Activated CD8-positive, alpha-beta memory T cell treated with anti-CD3 and anti-CD28 coated beads for 1 hour (primary cell): ENCODE measurements at places on chromosomes 7 and 10.

- DNase-seq, result no peak
Observed at GRCh38 chr7:94374231-94374630, 20.5 kb upstream of the COL1A2 start.

DNA sequence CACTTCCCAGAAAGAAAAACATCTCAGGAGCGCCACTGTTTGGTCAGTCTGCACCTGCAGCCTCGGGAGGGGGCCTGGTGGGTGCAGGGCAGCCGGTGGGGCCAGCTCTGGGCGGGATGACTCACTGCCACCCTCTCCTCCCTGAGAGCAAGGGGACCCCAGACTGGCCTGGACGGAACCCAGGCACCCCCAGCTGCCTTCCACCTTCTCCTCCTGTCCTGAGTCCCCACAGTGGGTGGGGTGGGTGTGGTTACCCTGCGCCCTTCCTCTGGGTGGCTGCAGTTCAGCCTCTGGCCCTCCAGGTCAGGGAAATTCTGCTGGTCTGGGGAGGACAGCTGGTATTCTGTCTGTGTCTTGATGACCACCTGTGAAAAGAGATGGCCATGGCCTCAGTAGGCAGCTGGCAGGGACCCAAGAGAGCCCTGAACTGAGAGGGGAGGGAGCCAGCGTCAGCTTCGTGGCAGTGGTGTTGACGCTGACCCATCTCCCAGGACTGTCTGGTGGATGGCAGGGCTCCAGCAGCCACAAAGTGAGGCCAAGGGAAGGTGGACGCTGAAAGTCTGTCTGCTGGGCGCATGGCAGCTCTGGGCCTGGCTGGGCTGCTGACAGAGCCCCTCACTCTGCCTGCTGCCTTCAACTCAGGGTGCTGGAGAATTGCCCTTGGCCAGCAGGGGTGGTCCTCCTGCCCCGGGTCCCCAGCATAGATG is 8.9 kb downstream of the CALY start:
- no peak for DNase-seq

DNA sequence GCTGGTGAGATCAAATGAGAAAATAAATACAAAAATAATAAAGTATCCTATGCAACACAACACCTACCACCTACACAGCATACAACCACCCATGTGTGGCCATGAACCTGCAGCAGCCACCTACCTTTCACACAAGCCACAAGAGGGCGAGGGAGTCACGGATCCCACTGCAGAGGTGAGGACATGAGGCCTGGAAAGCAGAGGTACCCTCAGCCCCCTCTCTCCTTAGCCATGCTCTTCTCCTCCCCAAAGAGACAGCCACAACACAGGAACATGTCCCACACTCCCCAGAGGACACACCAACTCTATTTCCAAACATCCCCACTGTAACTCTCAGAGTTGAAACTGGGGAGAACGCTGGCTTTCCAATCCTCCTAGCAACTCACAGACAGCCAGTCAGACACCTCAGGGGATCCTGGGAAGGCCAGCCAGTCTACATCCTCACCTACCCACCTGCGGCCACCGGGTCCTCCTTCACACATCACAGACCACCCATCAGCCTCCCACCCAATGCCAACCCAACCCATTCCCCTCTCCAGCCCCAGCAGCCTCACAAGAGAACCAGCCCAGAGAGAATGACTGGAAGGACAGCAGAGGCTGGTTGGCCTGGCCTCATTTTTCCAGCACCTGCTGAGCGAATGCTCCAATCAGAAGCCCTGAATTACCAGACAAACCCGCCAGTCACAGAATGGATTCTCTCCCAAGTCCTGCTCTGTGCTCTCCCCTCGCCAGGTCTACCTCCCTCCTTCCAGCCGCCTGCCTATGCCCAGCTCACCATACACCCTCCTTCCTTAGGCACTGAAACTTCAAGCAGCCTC is 18.4 kb downstream of the DLG5 start:
- no peak for DNase-seq

DNA sequence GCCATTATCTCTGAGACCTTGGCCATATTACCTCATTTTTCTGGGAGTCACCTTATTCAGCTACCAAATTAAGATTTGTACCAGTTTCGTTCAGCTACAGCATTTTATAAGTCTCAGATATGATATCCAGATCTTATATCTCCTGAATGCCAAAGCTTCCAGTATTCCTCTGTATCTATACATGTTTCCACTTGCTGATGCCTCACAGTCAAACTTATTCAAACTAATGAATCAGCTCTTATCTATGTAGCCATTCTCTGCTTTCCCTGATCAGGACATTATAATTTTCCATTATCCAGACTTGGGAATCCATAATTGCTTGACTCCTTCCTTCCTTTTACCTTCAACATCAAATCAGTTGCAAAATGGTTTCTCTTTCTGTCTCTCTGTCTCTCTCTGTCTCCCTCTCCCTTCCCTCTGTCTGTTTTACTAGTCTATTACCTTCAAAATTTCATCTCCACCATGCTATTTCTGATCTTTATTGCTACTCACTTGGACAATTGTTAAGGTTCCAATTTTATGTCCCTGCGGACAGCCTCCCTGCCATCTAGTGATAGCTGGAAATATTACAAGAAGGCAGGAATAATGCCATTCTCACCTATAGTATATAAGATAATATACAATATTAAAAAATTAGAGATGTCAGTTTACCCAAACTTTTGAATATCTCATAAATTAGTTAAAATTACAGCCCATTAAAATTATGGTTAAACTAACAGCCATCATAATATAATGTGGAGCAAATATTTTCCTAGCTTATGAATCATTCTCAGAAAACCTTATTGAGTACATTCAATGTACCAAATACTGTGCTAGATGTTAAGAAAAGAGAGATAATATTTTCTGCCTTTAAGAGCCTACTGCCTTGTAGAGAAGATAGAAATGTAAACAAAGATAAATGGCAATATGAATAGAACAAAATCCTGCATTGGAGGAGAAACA is 89.8 kb downstream of the PCLO start:
- no peak for DNase-seq

DNA sequence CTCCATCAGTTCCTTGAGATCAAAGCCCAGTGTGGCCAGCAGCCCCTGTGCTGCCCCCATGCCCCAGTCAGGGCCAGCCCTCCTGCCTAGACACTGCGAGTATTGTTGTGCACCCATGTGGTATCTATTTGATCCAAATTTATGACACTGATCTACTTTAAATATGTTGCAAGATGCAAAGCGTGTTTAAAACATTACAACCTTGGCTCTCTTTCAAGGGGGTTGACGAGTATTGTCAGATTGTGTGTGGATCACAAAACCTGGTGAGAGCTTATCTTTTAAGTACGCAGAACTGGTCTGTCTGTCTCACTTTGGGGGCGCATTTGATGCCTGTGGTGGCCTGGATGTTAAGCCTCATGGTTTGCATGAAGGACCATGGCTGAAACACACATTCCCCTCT is 108.9 kb downstream of the COL13A1 start:
- no peak for DNase-seq

- DNase-seq, result no peak
Observed at GRCh38 chr10:48497780-48498770, 106.8 kb downstream of the ARHGAP22 start.

DNA sequence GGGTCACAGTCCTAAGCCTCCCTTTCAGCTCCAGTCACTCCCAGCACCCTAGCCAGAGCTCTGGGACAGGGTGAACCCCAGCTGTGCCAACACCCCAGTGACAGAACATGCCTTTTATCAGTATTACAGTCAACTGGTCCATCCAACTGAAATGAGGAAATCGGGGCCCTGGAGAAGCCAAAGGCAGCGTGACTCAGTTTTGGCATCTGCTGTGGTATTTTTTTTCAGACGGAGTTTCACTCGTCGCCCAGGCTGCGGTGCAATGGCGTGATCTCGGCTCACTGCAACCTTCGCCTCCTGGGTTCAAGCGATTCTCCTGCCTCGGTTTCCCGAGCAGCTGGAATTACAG is 3.4 kb upstream of the CLDN15 start:
- no peak for DNase-seq

GRCh38 chr7:121442845-121443244 is 46.7 kb upstream of the FAM3C start:
- DNase-seq, result no peak

DNA sequence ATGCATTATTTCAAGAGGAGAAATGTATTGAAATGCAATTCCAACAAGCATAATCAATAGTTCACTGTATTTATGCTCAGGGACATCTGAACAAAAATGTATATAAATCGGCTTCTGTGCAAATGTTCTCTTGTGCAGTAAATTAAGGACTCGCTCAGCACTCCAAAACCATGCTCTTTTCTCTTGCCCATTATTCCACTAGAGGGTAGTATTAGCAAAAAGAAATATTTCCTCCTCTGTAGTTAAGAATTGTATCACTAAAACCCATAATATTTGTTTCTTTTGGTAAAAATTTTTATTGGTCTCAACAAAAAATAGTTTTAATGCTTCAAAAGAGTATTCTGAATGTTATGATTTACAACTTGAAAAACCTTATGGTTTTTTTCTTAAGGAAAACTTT is 803.1 kb downstream of the PCDH15 start:
- no peak for DNase-seq

DNA sequence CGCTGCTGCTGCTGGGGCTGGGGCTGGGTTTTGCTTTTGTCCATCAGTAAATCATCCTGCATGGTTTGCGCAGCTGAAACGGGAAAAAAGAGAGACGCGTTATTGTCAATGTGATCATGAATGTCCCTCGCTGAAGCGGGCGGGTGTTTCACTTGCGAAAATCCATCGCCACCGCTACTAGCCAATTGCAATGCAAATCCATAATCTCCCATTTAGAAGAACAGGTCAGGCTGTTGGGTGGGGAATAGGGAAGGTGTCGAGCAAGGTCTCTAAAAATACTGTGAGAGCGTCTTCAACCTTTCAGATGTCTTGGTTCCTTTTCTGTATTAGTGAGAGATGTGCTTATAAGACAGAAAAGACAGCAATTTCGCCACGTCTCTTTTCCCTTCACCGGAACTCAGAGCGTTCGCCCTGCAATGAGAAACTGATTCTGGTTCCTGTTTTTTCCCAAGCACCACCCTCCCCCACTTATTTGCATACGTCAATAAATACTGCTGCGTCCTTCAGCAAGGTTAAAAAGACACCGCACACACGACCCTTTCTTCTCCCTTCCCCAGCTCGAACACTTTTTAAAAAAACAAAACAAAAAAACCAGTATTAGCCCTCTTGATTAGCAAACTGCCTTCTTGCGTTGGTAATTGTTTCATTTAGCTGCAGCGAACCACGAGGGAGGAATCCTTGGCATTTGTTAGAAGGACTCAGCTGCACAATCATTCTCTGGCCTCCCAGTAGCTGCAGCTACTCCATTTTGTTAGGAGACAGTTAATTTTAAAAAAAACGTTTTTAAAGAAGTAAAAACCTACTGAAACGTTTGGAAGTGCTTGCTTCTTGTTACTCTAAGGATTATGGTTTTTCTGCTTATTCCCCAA is 50.4 kb downstream of the CPEB3 start:
- peak; percentile 2 for DNase-seq

GRCh38 chr10:61541960-61542359 is 88.8 kb upstream of the TMEM26 start:
- no peak for DNase-seq

DNA sequence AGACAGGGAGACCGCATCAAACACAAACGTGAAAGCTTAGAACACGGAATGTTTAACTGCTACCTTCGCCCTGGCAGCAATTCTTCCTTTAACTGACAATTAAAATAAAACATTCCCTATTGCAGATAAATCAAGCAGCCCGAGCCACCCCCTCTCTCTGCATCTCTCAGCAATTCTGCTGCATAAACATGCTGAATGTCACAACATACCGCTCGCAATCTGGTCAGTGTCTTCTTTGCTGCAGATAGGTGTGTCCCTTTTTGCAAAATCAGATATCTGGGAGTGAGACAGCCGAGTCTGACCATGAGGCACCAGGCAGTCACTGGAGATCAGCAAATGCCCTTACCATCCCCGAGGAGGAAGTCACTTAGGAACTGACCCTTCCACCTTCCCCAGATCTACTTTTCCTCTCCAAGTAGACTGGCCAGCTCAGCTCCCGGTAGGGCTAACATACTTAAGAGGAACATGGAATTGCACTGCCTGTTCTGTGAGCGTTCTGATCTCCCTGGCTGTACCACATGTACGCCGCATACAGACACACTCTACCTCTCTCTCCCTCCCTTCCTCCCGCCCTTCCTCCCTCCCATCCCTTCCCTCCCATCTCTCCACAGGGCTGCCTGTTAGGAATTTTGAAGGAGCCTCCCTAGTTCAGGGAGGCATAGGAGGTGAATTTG is at the start of gene FRMD4A:
TSS of gene FRMD4A (minus strand) at position 537 of the 674 bp plus-strand sequence.
- no peak for DNase-seq

- DNase-seq, result no peak
Observed at GRCh38 chr10:132499367-132499685, 38.3 kb upstream of the INPP5A start.

- DNase-seq, result no peak
Observed at GRCh38 chr7:37669818-37670217, 13.7 kb upstream of the GPR141 start.

- DNase-seq, result no peak
Observed at GRCh38 chr7:18494821-18495408, 634 bp upstream of the HDAC9 start.

GRCh38 chr7:80916770-80917741 is 1.8 kb downstream of the SEMA3C start:
- no peak for DNase-seq

DNA sequence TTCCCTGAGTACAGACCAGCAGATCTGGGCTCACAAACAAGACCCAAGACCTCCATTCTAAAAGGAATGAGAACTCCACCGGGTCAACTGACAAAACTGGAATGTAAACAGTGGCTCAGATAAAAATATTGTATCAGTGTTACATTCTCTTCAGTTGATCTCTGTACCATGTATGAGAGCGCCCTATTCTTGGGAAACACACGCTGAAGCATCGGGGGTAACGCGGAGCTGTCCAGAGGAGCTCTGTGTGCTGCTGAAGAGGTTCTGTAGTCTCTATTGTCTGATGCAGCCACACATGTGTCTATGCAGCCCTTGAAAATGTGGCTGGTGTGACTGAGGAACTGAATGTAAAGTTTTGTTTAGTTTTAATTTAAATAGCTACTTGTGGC is 39.7 kb downstream of the HIPK2 start:
- no peak for DNase-seq

DNA sequence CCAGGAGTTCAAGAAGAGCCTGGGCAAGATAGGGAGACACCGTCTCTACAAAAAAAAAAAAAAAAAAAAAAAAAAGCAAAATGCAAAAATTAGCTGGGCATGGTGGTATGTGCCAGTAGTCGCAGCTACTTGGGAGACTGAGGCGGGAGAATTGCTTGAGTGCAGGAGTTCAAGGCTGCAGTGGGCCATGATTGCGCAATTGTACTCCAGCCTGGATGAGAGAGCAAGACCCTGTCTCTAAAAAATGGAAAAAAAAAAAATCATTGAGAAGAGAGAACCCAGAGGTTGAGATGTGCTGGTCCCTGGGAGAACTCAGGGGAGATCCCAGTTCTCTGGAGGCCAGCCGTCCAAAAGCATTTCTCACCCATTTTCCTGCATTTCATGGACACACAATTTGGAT is 95.2 kb downstream of the GALNT17 start:
- no peak for DNase-seq

DNA sequence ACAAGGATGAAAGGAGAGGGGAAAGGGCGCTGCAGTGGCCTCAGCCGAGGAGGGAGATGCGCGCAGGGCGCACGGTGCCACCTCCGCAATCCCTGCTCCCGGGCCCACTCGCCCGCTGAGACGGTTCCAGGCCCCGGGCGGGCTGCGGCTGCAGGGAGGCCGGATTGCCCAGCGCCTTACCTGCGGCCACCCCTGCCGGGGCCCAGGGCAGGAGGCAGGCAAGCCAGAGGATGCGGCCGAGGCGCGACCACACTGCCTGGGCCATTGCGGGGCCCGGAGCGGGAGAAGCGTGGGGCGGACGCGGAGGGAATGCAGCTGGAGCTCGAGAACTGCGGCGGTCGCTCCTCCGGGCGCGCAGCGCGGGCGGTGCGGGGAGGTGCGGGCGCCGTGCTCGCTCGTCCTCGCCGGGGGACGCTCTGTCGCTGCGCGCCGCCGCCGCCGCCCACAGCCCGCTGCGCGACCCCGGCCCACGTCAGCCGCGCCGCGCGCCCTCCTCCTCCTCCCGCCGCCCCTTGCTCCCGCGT is at the start of gene TMEM130:
TSS of gene TMEM130 (minus strand) at position 418 of the 524 bp plus-strand sequence. CDS start at position 265, 153 bp downstream.
- DNase-seq, result no peak
